ENCODE measurements at places on chromosomes 16 and 17.

GRCh38 chr16:55379876-55380390 is 55.9 kb downstream of the IRX6 start:
- DNase-seq, result no peak

- no peak for DNase-seq
Observed at GRCh38 chr16:86834451-86835035, 256.2 kb downstream of the FOXL1 start.

DNA sequence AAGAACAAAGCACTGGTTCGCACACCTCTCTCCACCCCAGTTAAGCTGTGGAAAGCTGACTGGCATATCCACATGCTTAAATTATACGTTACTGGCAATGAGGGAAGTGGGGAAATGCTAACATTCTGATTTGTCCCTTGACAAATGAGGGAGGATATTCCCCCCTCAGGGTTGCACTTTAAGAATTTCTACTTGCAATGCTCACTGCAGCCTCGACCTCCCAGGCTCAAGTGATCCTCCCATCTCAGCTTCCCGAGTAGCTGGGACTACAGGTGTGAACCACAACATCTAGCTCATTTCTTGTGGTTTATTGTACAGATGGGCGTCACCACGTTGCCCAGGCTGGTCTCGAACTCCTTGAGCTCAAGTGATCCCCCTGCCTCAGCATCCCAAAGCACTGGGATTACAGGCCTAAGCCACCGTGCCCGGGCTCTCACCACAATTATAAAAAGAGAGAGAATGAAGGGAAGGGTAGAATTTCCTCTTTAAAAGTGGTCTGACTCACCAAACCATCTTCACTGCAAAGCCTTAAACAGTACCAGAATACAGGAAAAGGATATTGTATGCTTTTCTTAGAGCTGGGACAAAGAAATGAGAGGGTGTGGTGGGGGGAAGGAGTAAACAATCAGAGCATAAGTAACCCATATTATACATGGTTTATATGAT is 38.9 kb downstream of the KANSL1 start:
- peak; percentile 31 for DNase-seq

DNA sequence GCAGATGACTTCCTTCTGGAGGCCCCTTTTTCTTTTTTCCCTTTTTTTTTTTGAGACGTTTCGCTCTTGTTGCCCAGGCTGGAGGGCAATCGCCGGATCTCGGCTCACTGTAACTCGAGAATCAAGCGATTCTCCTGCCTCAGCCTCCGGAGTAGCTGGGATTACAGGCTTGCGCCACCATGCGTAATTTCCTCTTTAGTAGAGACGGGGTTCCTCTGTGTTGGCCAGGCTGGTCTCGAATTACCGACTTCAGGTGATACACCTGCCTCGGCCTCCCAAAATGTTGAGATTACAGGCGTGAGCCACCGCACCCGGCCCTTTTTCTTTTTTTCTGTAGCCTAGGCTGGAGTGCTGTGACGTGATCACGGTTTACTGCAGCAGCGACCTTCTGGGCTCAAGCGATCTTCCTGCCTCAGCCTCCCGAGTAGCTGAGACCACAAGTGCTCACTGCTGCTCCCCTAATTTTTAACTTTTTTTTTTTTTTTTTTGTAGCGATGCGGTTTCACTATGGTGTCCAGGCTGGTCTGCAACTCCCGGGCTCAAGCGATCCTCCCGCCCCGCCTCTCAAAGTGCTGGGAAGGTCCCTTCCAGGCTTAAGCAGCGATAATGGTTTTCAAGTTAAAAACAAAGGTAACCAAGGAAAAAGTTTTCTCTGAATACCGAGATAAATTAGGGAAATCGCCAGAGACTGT is 956 bp upstream of the IST1 start:
- peak; percentile 32 for DNase-seq

DNA sequence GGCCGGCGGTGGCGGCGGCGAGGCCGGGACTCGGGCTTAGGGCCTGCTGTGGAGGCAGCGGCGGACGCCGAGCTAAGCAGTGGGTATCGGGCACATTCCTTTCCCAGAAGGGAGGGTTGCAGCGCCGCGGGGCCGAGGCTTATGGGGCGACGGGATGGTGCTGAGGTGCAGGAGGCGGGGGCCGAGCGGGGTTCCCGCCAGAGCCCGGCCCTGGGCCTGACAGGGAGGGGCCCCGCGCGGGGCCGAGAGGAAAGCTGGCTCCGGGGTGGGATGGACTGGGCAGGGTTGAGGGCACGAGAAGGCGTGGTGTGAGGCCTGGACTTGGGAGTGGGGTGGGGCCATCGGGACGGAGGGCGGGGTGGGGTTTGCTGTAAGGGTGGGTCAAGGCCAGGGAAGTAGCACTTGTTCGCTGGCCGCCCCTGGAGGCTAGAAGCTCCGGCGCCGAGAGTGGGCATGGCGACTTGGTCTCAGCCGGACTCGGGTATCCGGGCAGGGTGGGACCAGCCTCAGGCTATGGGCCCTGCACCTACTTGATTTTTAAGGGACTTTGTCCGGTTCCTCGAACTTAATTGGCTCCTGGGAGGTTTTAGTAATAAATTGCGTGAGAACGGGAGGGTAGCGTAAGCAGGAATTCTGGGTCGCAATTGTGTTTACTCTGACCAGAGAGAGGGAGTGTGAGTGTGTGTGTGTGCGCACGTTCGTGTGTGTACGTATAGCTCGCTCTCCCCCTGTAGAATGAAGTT is 396 bp downstream of the NFE2L1 start:
- DNase-seq, result no peak

DNA sequence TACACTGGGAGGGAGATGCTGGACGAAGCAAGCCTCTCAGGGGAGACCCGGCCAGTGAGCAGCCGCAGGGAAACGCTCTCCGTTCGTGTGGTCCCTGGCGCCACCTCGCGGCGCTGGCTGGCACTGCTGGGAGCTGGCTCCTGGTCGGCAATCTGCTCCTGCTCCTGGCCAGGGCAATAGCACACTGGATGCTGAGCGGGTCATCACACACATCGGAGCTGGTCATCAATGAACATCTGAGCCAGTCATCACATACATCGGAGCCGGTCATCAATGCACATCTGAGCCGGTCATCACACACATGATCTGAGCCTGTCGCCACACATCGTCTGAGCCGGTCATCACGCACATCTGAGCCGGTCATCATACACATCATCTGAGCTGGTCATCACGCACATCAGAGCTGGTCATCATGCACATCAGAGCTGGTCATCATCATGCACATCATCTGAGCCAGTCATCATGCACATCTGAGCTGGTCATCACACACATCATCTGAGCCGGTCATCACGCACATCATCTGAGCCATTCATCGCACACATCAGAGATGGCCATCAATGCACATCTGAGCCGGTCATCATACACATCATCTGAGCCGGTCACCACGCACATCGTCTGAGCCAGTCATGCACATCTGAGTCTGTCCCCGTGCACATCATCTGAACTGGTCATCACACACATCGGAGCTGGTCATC is 217.3 kb downstream of the RBFOX3 start:
- DNase-seq, result peak; percentile 73

GRCh38 chr17:59431601-59432000 is 100.1 kb downstream of the YPEL2 start:
- no peak for DNase-seq

DNA sequence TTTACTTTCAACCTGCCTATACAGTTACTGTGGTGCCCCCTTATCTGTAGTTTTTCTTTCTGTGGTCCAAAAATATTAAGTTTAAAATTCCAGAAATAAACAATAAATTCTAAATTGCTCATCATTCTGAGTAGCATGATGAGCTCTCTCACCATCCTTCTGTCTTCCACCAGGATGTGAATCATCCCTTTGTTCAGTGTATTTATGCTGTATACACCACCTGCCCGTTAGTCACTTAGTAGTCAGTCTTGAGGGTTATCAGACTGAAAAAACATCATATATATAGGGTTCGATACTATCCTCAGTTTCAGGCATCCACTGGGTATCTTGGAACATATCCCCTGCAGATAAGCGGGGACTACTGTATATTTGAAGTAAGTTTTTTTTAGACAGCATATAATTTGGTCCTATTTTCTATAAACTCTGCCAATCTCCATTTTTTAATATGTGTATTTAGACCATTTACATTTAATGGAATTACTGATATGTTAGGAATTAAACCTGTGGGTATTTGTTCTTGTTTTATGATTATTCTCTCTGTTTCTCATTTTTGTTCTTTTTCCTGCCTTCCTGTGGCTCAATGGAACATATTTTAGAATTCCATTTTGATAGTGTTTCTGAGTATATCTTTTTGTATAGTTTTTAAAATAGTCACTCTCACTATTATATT is 31.0 kb downstream of the TBX21 start:
- no peak for DNase-seq

DNA sequence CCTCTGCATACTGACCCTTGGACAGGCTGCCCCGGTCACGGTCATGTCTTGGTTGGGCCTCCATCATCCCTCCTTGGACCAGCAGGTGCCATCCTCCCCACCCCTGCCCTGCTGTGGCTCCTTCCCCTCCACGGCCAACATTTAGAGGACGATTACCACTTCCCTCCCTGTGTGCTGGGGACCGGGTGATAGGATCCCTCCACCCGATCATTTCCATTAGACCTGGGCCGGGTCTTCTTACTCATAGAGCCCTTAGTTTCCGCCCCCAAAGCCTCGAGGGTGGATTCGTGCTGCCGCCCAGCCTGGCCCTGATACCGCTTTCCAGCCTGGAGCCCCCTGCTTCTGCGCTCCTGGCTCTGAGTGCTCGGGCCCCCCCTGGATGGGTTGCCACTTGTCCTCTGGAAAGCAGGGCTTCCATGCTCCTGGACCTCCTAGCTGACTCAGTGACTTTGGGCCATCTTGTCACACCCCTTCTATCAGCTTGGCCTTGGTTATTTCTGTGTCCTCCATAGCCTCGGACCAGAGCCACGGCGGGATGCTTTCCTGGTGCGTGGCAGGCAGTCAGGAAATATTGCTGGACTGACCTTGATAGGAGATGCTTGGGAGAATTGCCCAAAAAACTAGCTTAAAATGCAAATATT is 171.4 kb downstream of the SEC14L1 start:
- DNase-seq, result no peak
